ENCODE measurements at places on chromosomes 3 and 15.

DNA sequence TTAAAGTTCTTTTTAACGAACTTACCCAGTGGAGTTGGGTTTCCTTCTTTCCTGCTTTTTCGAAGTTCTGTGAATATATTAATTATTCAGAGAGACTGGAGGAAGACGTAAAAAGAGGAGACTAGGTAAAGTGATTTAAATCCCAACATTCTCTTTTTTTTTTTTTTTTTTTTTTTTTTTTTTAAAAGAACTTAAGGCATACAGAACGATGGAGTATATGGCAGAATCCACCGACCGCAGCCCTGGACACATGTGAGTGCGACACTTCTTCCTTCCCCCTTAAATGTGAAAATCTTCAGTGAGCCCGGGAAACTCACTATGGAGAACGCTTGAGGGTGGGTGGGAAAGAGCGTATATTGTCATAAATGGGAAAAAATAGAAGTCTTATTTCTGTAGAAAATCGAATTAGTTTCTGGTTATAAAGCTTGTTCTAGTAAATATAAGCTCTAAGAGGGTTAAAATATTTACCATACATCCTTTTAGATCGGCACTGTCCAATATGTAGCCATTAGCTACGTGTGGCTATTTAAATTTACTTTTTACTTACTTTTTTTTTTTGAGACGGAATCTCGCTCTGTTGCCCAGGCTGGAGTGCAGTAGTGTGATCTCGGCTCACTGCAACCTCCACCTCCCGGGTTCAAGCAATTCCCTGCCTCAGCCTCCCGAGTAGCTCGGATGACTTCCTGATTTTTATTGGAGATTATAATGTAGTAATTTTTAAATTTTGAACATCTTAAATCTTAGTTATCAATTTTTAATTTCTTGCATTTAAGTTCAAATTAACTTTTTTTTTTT lies 892 bp downstream of the NMD3 start:
- no peak for DNase-seq

GRCh38 chr3:61821823-61822251 lies 260.5 kb downstream of the PTPRG start:
- DNase-seq: no peak

DNA sequence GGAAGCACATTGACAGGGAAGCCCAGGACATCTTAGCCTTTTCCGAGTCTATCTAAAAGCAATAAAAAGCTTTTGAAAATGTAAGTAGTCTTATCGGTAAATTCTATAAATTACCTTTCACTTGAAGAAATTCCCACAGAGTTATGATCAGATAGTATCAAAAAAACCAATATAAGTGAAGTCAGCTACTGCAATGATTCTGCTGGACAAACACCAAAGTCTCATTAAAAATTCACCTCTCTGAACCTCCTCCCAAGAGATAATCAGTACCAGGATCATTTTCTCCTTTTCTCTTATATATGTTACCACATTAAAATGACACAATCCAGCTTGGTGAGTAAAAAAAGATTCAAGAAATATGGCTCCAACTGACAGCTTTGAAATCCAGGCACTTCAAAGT lies 69.2 kb downstream of the FRMD5 start:
- DNase-seq: no peak

- no peak for DNase-seq
Observed at GRCh38 chr15:35691173-35691761, 145.3 kb upstream of the DPH6 start.

DNA sequence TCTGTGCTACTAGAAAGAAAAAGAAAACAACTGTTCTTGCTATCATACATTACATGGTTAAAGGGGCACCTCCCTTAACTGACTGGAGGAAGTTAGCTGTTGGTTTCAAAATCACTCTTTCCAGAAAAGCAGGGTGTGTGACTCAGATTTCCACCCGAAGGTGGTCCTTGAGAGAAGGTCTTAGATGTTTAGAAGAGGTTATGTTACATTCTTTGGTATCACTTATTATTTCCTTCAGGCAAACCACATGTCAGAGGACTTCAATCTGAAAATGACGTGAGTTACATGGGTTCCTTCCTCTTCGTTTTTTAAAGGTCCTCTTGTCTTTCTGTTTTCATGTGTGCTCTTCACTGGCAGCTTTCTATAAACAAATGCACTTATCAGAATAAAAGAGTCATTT lies 307.9 kb upstream of the CBLB start:
- no peak for DNase-seq

DNA sequence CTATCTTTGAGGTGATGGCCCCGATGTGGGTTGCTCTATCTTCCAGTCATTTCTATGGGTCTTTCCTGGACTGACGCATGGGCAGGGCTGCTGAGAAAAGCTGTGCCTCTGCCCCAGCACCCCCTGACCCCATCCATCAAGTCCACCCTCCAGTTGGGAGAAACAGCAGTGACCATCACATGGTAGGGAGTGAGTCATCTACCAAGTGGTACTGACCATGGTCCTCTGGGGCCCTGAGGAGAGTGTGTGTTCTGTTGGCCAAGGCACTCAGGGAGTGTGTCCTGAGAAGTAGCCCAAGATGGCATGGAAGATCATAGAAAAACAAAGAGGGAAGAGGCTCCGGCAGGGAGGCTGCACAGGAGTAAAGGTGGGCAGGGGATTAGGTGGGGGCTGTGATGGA lies 1.6 kb upstream of the DNAH1 start:
- no peak for DNase-seq

GRCh38 chr3:107767897-107768605 lies 245.3 kb downstream of the BBX start:
- no peak for DNase-seq

DNA sequence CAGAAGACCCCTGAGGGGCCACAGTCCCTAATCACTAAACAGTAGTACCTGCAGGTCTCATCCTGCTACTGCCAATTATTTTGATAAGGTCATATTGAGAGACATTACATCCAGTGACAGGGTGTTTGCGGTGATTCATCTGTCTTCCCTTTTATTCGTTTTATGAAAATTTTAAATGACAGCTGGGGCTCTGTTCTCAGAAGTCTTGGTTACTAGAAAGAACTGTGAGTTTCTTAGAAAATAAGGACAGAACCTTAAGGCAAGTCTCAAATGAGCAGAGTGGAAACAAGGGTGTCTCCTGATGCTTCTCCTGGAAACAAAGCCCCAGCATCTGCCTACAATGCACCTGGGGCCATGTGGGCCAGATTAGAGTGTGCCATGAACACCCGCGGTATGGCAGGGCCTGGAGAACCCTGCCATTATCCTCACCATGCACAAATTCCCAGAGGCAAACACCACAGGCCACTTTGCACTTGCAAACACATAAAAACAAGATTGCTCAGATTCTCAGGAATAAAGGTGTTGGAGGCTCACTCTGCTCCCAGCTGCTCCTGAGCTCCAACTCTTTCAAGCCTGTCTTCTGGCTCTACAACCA lies 66.3 kb upstream of the IQSEC1 start:
- no peak for DNase-seq

- no peak for DNase-seq
Observed at GRCh38 chr3:30614373-30614772, 8.0 kb downstream of the TGFBR2 start.

DNA sequence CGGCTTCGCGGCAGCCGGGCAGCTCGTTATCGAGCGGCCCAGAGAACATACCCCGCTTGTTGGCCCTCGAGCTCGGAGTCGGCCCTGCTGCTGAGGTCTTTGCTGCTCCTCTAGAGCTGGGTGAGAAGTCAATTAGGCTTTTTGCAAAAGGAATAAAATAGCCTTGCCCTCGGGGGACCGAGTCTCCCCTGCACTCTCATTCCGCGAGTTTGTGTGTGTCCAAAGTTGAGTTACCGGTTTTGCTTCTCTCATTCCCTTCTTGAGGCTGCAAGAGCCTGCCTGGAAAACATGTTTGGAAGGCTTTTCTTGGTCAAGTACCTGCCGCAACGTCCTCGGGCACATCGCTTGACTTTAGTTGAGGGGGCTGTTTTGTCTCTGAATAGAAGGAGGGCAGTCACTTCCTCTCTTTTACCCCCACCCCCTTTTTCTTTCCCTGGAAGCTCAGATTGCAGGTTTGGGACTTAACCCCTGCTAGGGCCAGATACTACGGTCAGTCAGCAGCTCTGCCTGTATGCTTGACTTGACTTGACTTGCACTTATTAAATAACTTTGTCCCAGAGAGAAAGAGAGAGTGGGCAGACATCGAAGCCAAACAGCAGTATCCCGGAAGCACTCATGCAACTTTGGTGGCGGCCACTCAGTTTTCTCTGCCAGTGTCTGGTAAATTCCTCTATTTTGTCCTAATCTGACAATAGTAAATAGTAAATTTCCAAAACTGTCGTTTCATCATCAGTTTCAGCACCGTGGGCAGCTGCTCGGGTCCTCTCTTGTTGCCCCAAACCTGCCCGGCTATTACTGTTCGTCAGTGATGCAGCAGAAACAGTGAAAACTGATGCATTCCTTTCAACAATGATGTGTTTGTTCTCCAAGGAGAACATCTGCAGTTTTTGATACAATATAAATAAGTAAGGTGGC lies 609 bp downstream of the RNF13 start:
- DNase-seq: no peak

- no peak for DNase-seq
Observed at GRCh38 chr3:38153221-38153620, 12.1 kb upstream of the OXSR1 start.

GRCh38 chr3:124007186-124007585 lies 15.3 kb upstream of the ROPN1 start:
- no peak for DNase-seq

DNA sequence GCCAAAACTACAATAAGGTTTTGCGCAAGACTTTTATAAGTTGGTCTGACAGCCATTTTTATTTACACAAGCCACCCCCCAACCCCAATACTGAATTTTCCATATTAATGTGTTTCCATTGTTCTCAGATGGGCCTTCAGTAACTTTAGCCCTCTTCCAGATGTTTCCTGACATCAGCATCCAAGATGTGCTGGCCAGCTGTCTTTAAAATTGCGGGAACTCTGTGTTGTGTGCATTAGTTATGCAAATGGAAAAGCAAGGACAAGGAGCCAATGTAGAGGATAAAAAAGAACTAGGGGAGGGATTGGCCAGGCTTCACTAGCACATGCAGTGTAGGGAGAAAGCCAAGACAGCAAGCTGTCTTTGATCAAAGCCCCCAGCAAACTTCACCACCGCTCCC lies 45.4 kb downstream of the COMMD2 start:
- no peak for DNase-seq

- DNase-seq: no peak
Observed at GRCh38 chr15:63391669-63392360, 10.2 kb upstream of the CA12 start.

DNA sequence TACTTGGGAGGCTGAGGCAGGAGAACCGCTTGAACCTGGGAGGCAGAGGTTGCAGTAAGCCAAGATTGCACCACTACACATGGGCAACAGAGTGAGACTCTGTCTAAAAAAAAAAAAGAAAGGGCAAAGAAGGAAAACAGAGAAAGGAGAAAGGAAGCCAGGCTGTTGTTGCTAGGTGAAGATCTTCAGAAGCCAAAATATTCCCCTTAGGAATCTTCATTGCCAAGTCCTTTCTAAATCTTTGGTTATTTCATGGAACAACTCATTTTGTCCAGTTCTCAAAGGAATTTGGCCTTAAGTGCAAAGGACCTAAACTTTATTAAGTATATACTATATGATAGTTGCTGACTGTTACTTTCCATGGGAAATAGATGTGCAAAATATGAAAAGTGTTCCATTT lies 59.2 kb upstream of the OSBPL11 start:
- no peak for DNase-seq

GRCh38 chr3:53554559-53555067 lies 60.2 kb downstream of the CACNA1D start:
- no peak for DNase-seq

DNA sequence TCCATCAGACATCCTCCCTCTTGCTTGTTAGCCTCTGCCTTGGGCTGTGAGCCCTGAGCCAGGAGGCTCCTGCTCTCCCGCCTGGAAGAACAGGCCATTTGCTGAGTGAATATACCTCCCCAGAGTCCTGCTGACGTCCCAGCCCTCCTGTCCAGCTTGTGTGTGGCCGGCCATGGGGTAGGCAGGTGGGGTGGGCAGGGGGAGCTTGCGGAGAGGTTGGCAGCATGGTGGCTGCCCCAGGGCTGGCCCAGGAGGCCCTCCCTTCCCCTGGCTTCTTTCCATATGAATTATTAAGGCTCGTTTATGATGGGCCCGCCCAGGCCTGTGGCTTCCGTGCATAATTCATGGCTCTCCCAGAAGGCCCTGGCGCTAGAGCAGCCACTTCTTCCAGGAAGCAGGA lies 18.7 kb downstream of the CACNA2D2 start:
- no peak for DNase-seq

DNA sequence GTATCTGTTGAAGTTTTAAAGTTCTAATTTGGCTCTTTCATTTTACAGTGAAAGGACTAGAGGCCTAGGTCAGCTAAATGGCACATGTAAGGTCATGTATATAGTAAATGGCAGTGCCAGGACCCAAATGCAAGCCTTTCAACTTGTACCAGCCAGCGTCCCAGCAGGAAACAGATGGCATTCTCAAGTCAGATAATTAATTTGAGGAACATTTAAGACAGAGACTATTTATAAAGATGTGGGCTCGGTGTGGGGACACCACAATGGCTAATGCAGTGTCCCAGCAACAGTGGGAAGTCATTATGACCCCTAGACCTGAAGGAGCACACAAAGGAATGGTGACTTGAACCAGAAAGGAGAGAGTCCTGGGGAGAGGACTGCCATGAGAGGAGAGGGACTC lies 6.1 kb downstream of the MINDY4B start:
- no peak for DNase-seq

GRCh38 chr3:129289201-129289921 lies 10.7 kb downstream of the HMCES start:
- no peak for DNase-seq

DNA sequence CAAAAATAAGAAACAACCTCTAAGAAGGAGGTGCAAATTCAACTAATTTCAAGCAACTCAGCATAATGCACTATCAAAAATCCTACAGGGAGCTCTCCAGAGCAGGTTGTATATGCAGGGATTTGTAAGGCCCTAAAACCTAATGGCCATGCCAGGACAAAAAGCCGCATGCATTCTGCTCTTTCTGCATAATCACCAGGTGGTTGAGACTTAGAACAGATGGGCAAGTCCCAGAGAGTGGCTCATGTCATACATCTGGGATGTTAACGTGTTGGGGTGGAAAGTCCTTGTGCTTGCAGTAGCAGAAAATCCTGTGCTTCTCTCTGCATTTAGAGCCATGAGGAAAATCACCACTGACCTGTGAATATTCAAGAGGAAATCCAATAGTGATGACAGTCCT lies 1002.9 kb downstream of the AGBL1 start:
- no peak for DNase-seq

DNA sequence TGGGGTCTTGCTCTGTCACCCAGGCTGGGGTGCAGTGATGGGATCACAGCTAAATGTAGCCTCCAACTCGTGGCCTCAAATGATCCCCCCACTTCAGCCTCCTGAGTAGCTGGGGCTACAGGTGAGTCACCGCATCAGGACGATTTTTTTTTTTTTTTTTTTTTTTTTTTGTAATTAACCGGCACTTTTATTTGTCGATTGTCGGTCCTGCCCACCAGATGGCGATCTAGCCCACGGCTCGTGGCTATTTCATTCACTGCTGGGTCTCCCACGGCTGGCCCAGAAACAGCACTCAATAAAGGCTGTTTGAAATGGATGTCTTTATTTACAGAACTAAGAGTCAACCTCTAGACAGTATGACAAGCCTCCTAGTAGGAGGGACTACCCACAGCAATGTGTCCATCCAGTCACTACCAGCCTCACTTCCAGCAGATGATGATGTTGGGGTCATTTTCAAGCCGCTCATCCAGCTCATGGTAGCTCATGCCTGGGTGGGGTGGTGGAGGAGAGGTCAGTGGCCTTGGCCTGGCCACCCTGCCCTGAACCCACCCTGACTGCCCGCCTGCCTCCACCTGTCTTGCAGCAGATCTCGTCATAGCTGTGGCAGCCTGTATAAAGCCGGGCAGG lies 1.8 kb upstream of the ZMYND10 start:
- DNase-seq: peak; percentile 77

All from 8988T (cell line).